ENCODE measurements at places on chromosomes 7 and 10.

- no peak for DNase-seq
Observed at GRCh38 chr10:18980089-18980629, 68.4 kb upstream of the MALRD1 start.

GRCh38 chr7:6650086-6650485 is 13.0 kb downstream of the ZNF316 start:
- DNase-seq = no peak

GRCh38 chr10:5574642-5575131 is 49.9 kb downstream of the CALML3 start:
- DNase-seq = no peak

- DNase-seq = no peak
Observed at GRCh38 chr7:85423209-85423895, 236.5 kb upstream of the SEMA3D start.

- no peak for DNase-seq
Observed at GRCh38 chr10:88764110-88764509, 4.3 kb downstream of the LIPN start.

GRCh38 chr7:92061154-92061553 is 73.1 kb downstream of the CYP51A1 start:
- no peak for DNase-seq

DNA sequence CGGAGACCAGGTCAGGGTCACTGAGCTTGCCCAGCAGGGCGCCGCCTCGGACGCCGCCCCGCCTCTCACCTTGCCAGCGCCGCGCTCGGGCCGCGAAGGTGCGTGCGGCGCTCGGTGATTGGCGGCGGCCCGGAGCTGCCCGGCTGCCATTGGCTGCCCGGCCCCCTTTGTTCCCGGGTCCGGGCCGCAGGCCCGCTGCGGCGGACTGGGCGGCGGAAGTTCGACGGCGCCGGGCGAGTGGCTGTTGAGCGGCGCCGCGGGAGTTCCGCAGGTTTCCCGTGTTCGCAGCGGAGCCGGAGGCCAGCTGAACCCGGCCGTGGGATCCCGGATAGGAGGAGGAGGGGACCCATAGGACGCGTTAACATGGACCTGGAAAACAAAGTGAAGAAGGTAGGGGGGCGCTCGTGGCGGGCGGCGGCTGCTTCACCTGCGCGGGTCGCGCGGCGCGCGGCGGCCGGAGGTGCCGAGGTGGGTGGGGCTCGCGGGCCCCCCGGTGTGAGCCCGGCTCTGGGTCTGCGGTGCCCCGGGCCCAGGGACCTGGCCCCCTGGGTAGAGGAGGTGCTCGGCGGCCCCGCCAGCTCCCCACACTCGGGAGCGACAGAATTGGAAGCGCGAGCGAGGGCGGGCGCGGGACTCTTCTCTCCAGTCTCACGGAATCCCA is at the start of gene TES:
Gene TES (plus strand): TSS at position 195 of the 661 bp plus-strand sequence. CDS start 169 bp downstream, at position 364.
- DNase-seq = peak; percentile 48

GRCh38 chr7:35026150-35026549 is 11.1 kb downstream of the DPY19L1 start:
- no peak for DNase-seq

- DNase-seq = no peak
Observed at GRCh38 chr7:152969335-152969734, 209.8 kb downstream of the ACTR3B start.

DNA sequence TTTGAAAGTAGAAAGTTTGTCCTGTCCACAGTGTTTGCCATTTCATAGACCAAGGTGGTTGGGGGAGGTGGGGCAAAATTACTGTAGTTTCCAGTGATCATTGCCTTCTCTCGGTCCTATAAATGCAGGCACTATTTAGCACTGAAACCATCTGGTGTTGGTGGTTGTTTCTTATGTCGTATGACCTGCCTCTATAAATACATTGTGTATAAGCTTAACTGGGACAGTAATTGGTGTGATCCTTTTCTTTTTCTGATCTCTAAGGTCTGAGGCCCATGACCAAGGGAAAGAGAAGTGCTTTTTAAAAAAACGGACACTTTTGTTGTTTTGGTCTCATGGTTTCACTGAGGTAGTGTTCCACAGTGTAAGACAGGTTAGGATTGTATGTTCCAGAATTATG is 63.1 kb downstream of the AUTS2 start:
- no peak for DNase-seq

DNA sequence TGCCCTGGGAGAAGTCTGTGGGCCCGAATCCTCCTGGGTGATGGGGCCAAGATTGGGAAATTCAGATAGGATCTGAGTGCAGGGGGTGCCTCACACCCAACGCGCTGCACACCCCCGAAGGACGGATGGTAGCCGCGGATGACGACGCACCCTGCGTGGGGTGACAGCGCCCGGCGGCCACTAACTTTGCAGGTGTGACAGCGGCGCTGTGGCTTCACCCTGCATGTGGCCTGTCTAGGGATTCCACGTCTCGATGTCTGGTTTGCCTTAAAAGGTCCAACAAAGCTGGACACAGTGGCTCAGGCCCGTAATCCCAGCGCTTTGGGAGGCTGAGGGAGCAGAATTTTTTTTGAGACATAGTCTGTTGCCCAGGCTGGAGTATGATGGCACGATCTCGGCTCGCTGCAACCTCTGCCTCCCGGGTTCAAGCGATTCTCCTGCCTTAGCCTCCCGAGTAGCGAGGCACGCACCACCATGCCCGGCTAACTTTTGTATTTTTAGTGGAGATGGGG is 18.6 kb downstream of the ADAP1 start:
- DNase-seq = no peak

DNA sequence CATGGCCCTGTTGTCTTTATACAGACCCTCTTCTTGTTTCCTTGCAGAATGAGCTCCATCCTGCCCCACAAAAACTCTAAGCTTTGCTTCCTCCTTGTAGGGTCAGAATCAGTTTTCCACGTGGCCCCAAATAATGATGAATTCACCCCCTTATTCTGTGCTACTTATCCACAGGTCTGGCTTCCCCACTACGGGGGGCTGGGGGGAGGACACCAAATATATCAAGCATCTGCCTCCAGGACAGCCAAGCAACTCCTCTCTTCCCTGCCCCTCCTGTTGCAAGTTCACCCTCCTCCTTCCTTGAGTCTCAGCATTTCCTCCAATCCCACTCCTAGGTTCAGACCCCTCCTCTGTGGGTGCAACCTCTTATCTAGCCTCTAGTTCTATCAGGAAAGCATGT is 743.3 kb downstream of the GRID1 start:
- no peak for DNase-seq

GRCh38 chr10:90969121-90969534 is 48.2 kb upstream of the ANKRD1 start:
- no peak for DNase-seq

DNA sequence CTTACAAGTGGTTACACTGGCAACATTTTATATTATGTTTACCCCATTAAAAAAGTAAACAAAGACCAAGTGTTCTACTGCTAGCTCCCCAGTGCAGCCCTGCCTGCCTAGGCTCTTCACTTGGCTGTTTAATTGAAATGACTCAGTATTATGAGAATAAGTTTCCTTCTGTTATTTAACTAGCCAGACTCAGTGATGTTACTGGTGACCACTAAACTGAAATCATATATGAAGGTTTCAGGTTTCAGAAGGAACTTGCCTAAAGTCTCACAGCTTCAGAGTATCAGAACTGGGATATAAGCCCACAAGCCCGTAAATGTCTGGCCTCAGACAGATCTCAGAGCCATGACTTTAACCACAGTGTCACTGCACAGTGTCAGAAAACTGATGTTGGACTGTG is 66.8 kb upstream of the EXOC4 start:
- DNase-seq = no peak

DNA sequence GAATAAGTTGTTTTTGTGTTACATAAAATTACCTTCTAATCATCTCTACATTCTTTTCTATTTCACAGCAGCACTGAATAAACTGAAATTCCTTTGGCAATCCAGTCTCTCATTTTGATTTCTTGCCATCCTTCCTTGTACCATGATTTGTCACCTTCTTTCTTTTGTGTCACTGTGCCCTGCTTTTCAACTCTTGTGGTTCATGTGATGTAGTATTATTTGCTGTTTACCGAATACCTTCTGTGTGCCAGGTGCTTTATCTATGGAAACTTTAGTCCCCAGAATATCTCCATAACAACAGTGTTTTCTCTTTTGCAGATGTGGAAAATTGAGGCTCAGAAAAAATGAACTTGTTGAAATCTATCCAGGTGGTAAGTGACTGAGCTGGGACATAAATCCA is 220.3 kb downstream of the STK31 start:
- DNase-seq = no peak

GRCh38 chr7:100675581-100676350 is 2.2 kb downstream of the GNB2 start:
- peak; percentile 67 for DNase-seq

DNA sequence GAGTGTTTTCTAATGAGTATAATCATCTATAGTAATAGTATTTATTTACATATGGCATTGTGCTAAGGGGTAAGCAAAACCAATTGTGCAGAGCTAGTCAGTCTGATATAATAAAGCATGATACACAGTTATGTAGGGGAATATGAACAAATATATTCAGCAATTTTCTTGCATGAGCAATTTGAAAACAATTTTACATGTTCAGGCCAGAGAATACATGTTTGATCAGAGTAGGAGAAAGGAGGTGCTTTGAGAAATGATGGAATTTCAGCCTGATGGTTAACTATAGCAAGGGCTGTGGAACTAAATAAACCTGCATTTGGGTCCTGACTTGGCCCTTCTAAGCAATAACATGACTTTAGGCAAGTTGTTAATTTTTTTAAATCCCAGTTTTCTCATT is 214.5 kb downstream of the TWIST1 start:
- DNase-seq = no peak

DNA sequence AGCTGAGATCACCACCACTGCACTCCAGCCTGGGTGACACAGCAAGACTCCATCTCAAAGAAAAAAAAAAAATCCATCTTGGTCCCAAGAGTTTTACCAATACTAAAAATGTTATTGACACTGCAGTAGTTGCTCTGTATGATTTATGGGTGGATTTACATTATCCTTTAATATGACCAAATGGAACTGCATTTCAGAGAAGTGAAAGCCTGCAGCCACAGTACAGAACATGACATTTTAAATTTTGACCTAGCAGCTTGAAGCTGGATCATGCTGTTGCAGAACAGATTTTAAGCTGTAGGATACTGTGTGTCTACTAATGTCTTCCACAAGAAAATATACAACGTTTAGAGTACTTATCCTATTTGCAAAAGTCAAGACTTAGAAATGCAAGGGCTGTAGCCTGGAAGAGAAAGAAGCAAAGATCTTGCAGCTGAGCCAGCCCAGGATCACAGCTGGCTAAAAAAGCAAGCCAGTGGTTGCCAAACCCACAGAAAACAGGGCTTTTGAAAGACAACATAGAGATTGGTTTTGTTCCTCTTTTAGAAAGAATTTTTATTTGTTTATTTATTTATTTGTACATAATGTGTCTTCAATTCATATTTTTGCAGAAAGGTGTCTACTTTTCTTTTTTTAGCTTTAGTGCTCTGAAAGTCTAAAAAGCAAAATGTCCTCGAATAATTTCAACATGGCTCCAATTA is 55.2 kb upstream of the WNT16 start:
- no peak for DNase-seq

DNA sequence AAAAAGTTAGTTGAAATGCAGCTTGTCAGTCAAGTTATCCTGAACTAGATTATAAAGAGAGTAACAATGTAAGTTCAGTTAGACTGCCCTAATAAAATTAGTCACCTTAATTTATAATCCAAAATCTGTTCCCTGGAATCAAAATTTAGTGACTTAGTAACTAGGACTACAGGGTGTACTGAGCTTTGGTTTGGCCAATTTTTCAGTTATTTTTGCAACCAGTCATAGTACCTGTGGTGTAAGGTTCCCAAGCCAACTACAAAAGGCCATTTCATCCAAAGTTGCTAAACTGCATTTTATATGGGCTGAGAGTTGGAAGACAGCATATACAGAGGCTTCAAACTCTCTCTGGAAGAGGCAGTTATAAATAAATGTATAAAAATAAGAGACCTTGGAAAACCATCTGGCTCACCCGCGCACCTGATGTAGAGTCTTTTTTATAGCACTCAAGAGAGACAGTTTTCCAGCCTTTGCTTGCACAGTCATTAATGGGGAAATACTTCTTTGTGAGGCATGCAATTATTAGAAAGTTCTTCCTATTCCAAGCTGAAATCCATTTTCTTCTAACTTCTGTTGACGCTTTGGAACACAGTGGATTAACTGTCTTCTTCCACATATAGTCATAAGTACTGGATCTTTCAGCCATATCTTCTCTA is 59.2 kb downstream of the PUS7 start:
- no peak for DNase-seq

GRCh38 chr7:2331707-2332106 is 17.5 kb upstream of the SNX8 start:
- no peak for DNase-seq

- no peak for DNase-seq
Observed at GRCh38 chr10:21954690-21955089, 48.8 kb downstream of the DNAJC1 start.

DNA sequence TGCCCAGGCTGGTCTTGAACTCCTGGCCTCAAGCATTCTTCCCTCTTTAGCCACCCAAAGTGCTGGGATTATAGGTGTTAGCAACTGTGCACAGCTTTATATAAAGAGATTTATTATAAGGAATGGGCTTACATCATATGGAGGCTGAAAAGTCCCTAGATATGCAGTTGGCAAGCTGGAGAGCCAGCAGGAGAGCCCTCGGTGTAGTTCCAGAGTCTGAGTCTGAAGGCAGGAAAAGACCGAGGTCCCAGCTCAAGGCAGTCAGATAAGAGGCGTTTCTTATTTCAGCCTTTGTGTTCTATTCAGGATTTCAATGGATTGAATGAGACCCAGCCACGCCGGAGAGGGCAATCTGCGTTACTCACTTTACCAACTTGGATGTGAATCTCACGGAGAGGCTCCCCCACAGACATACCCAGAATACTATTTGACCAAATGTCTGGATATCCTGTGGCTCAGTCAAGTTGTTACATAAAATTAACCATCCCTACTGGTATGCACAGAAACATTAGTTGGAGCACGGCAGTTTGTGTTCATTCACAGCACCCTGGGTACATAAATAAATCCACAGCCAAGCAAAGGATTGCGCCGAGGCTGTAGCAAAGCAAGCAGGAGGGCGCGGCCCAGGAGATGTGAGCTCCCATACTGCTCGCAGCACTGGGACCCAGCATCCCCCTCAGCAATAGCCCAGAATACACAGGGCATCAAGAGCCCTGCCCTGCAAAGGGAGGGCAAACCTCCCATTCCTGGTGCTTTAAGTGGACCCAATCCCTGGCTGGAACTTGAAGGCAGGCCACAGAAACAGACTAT is 158.4 kb upstream of the ZNF32 start:
- DNase-seq = no peak

- DNase-seq = no peak
Observed at GRCh38 chr10:90998733-90999511, 78.0 kb upstream of the ANKRD1 start.

- DNase-seq = no peak
Observed at GRCh38 chr10:49222170-49222569, 34.0 kb upstream of the TMEM273 start.

DNA sequence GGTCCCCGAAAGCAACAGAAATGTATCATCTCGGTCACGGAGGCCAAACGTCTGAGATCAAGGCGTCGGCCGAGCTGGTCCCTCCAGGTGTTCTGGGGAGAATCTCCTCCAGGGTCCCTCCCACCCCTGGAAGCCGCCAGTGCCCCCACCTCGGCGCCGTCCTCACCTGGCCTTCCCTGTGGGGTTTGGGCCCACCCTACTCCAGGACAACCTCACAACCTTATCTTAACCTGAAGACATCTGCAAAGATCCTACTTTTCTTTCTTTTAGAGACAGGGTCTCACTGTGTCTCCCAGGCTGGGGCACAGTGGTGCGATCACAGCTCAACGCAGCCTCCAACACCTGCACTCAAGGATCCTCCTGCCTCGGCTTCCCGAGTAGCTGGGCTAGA is 33.4 kb downstream of the ADAP1 start:
- no peak for DNase-seq

All from NCI-H1092 (cell line).